Adipocyte (in vitro differentiated cells): ENCODE measurements at places on chromosomes 3 and 15.

- DNase-seq = no peak
Measured at GRCh38 chr15:88031461-88031860, 225.1 kb downstream of the NTRK3 start.

GRCh38 chr15:60913900-60914299 lies 315.2 kb downstream of the RORA start:
- DNase-seq = no peak

DNA sequence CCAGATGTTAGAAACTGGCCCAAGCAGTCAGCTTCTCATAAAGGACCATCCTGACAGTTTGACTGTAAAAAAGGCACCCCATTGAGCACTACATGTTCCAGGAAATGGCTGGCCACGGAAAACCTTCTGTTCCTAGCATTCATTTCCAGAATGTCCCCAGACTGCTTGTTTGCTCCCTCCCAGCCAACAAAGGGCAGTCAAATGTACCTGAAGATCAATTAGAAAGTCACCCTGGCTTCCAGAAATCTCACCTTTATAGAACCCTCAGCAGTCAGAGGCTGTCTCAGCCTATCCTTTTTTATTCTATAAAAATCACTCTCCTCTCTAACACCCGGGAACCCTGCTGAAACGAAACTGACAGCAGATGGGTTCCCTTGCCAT lies 784 bp upstream of the SAMMSON start:
- DNase-seq = no peak

GRCh38 chr3:18423401-18424212 lies 1.5 kb downstream of the SATB1 start:
- DNase-seq = peak; percentile 76

DNA sequence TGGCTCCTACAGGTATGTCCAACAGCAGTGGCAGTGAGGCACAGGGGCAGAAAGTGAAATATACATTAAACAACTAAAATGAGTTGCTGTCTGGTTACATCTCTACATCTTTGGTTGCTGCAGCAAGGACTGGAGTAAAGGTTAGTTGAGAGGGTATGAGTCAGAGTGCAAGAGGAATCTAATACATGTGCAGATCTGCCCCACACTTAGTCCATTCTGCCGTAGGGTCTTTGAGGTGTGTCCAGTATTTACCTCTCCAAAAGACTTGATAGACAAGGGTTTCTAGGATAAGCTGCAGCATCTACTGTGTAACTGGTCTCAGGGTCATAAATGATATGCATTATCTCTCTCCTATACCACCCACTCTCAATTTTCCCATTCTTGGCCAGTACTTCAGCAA lies 6.2 kb upstream of the NEDD4 start:
- no peak for DNase-seq

DNA sequence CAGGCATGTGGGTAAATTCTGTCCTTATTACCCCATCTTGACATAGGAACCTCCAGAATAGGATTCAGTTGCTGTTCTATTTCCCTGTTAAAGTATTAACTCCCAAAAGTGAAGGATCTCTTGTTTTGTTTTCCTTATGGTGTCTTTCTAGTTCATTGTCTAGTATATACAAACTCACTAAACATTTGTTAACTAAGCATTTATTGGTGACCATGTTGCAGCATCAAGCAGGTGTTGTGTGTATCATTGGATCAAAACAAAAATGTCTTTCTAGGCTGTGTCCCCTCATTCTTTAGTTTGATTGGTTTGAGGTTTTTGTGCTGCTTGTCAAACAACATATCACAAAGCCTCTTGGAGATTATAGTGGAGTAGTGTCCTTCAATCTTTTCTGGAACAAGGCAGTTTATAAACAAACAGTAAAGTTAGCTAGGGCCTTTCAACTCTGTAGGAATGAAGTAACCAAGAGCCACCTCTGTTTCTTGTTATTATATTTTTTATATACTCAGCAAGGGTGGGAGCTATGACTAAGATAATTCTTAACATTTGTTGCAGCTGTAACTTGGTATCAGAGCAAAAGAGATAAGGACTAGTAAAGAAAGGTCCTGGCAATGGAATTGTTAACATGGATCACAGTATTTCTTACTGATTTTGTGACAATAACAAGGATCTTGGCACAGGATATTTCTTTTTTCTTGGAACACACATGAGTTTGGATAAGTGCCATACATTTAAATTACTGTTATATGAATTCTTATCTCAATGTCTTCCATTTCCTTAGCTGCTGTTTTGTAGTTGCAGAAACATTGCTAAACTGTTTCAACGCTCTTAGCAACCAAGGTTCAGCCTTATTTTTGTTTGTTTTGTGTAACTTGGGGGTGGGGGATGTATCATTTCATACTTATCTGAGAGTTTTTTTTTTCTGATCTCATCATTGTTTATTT lies 49.3 kb downstream of the TMOD3 start:
- peak; percentile 83 for DNase-seq

DNA sequence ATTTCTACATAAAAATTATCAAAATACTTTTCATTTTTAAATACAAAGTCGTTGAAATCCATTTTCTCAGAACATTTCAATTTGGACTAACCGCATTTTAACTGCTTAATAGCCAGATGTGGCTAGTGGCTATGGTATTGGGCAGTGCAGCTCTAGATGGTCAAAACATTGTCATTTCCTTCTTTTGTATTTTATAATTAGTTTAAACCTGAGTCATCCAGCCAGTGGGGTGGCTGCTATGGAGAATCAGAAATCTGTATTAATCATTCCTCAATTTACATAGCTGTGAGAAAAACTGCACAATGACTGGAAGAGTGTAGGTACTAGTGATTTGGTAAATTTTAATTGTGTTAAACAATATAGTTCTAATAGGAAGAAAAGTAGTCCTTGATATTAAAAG lies 245.3 kb downstream of the PDZRN3 start:
- DNase-seq = no peak

DNA sequence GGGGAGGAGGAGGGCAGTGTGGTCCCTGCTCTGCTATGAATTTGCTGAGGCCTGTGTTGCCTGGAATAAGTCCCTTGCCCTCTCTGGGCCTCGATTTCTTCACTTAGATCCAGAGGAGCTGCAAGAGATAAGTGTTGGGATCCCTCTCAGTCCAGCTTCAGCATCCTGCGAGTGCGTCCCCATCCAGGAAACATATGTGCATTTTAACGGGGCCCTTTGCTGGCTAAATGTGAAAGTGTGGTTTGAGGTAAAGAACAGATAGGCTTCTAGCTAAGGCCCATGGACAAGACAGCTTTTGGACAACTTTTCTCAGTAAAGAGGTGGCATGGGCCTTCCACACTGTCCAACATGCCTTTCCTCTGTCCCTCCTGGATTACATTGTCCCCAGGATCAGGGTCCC lies 26.5 kb downstream of the RPLP1 start:
- no peak for DNase-seq

DNA sequence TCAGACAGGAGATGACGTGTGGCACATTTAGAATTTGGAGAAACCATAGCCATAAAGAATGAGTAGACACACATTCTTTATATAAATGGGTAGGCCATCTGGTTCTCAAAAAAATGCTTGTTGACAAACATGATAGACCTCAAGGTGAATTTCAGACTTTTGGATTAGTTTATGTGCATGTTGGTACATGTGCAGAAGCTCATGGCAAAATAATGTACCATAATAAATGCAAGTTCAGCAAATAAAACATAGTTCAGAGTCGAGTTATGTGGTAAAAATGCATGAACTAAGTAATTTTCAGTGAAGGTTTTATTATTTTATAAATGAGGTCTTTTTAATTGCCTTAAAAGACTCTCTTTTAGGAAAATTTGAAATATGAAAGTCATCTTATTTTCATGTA lies 24.6 kb downstream of the EEFSEC start:
- DNase-seq = no peak

- peak; percentile 88 for DNase-seq
Measured at GRCh38 chr15:39579487-39580116, 1.3 kb upstream of the THBS1 start.

- no peak for DNase-seq
Measured at GRCh38 chr3:142944342-142944741, 19.1 kb downstream of the PAQR9 start.
